ENCODE measurements at places on chromosomes 2 and 18.

DNA sequence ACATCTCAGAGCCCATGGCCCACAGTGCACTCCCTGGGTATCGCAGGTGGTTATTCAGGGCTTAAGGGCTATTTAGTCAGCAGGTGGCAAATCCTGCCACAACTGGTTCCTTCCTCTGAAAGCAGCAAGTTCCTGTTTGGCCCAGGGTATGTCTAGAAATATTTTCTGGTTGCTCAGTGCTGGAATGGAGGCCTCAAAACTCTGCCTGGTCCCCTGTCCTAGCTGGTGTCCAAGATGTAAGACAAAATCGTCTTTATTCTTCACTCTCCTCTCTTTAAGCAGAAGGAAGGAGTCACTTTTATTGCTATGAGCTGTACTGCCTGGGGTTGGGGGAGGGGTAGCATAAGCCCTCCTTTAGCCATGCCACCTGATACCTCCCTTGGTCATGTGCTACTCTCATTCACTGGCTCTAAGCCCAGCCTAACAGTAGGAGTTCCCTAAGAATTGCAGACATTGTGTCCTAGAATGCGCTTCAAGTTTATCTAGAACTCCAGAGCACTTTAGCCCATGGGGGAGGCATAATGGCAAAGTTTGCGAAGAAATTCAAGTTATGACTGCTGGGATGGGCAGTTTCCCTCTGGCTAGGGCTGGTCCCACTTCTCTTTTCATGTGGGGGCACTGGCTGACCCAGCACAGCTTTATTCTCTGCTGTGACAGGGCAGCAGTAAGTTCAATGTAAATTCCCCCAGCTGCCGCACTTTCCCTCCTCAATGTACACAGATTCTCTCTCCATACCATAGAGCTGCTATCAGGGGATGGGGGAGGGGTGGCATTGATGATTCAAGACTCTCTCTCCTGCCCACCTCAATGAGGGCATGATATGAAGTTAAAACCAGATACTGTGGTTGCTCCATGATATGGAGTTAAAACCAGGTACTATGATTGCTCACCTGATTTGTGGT lies 27.1 kb upstream of the CWC22 start:
- DNase-seq: no peak

- peak; percentile 21 for DNase-seq
Observed at GRCh38 chr2:175251425-175252041, 70.0 kb upstream of the ATP5MC3 start.

DNA sequence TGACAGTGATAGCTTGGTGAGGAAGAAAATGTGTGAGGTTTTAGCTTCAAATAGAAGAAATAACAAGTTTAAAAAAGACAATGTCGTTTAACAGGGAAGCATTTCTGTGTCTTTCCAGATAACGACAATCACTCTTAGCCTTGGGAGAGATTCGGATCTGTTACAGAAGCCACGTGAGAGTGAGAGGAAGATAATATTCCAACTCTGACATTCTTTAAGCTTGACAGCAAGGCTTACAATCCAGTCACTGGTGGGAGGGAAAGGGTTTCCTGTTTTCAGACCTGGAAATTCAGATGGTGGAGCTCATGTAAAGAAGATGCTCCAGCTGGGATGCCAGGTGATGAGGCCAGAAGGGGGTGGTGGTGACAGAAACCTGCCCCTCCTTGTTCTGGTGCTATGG lies 30.8 kb downstream of the FBXO48 start:
- peak; percentile 54 for DNase-seq

GRCh38 chr18:23378302-23378686 lies 74.8 kb upstream of the RIOK3 start:
- DNase-seq: no peak

DNA sequence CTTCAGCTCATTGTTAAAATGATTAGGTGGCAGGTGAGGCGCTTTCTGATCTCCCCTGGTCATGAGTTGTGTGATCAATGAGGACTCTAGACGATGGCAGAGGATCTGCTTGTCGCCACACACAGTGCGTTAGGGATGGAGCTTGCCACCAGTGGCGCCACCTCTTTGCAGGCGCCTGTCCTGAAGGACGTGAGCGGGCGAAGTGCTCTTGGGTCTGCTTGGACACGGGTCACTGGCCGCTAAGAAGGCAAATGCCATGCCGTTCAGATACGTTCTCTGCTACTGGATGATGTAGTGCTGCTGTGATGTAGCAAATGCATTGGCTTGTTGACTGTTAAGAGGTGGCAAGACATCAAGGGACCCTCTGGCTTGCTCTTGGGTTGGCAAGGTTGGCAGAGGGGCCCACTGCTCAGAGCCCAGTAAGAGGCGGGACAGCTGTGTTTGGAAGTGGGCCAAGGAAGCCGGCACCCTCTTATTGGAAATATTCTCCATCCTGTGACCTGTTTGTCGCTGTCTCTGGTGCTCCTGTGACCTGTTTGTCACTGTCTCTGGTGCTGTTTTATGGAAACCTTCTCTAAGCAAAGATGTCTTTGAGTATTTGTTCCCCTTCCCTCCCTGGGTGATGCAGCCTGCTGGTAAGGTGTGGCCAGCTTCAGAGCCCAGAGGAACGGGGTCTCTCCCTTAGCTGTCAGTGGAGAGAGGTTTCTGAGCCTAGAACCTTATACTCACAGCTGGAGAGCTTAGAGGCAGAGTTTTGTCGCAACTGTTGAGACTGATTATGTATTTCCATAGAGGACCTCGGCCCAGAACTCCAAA lies 14.6 kb downstream of the LDLRAD4 start:
- DNase-seq: no peak

DNA sequence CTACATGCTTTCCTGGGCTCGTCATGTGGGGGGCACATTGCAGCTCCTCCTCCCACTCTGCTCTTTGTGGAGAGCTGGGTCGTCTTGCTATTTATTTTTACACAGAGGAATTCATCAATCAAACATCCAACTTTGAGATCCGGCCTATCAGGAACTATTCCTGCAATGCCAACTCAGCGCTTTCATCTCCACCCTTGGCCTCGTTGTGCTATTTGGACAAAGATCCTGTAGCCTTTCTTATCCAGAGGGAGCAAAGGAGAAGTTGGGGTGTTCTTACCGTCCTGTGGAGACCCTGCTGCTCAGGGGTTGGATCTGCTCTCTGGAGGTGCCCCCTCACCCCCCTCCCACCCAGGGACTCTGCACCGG lies 92.1 kb downstream of the ASB1 start:
- no peak for DNase-seq
